ENCODE measurements at places on chromosomes 7 and 10.

GRCh38 chr7:43664681-43665080, 64.6 kb downstream of the COA1 start:
- DNase-seq, result no peak

- DNase-seq, result no peak
These were observed 75.5 kb upstream of the STARD3NL start for GRCh38 chr7:38102507-38102906.

GRCh38 chr7:23679898-23680413, at the start of gene FAM221A:
Gene FAM221A, plus strand, starts transcription at chr7:23680199. Its CDS starts 20 bp downstream, at chr7:23680219.
- DNase-seq, result no peak

- DNase-seq, result no peak
These were observed 39.0 kb upstream of the RASGEF1A start for GRCh38 chr10:43305876-43306275.

GRCh38 chr7:67901808-67902480, 905.3 kb downstream of the TYW1 start:
- DNase-seq, result no peak

DNA sequence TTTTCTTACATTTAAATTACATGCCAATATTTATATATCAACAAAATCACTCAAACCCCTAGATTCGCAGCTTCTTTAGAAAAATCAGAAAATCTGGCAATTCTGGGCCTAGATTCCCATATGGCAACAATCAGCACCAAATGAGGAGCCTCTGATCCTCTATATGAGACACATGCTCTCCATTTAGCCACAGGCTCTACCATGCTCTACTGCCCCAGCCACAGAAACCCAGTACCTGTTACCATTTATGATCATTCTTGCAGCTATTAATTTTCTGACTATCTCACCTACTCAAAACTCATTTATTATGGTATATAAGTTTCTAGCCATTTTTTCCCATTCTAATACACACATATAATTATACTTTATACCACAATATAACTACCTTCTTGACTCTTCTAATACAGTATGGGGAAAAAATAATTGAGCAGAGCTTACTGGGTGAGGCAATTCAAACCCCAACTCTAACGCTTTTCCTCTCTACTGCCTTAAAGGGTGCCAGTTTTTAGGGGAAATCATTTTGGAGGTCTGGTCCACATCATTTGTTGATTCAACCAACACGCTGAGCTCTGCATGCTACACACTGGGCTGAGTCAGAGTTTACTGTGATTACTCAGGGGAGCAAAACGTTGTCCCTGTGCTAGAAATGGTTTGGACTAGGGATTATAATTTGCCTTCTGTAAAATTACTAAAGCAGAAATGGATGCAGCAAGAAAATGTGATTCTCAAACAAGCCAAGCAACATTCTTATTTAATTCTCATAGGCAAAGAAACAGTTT, 11.6 kb downstream of the PDLIM1 start:
- no peak for DNase-seq

DNA sequence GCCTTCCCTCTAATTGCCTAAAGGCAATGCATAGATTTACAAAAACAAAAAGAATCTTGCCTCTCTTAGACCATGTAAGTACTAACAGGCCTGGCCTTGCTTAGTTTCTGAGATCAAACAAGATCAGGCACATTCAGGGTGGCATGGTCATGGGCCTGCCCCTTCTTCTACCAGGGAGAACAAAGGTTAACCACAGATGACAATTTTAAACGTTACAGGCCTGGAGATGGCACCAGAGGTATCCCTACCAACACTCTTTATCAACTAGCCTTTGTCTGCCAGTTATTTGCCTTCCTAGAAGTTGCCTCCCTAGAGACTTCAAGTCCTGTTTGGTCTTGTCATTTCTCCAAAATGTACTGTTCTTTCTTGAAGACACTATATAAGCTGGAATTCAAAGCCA, 252.6 kb downstream of the DOCK4 start:
- no peak for DNase-seq

Data from AG04449 (cell line).